ENCODE measurements at places on chromosomes 4 and X. TPM values are rescaled to one million over a fixed set of nuclear protein-coding genes. Genes with fewer than 3 reads are reported as not detected.

Gene DACH2
- total RNA-seq = 1.0 TPM

Gene AMBN
- not detected for total RNA-seq

Gene PRDM8
- 1.6 TPM for total RNA-seq

Gene TXK
- 0.52 TPM for total RNA-seq

Gene KLHL4
- total RNA-seq = 5.2 TPM

Gene FAM9B
- total RNA-seq = not detected

Gene SHOX
- total RNA-seq = 3.1 TPM

Gene BEND2
- total RNA-seq = not detected

Gene NAP1L5
- total RNA-seq = 4.2 TPM

Gene SLC9A7
- 13.0 TPM for total RNA-seq

Gene GAGE12F
- total RNA-seq = not detected

Gene GUCY1B1
- 15.7 TPM for total RNA-seq

Gene NUDT10
- 1.0 TPM for total RNA-seq

Gene SUPT20HL1
- not detected for total RNA-seq

Gene SULT1E1
- 29.7 TPM for total RNA-seq

Gene EREG
- total RNA-seq = not detected

Gene CNGA1
- under 0.01 TPM for total RNA-seq

Gene TEX13D
- not detected for total RNA-seq

Gene PDLIM3
- total RNA-seq = 415 TPM

Gene FMR1NB
- not detected for total RNA-seq

Gene USO1
- 135 TPM for total RNA-seq

Gene NAT8L
- 1.0 TPM for total RNA-seq

Gene PCDH18
- total RNA-seq = 57.4 TPM

Gene TRIML1
- total RNA-seq = not detected

Gene INTU
- total RNA-seq = 9.9 TPM

Gene TIMM17B
- 25.1 TPM for total RNA-seq

Gene ZFP42
- not detected for total RNA-seq

Data from skeletal muscle tissue (tissue), 5 donors.